ENCODE measurements at places on chromosomes 1 and 21. TPM values are rescaled to one million over a fixed set of nuclear protein-coding genes. Genes with fewer than 3 reads are reported as not detected.

RHBG gene
- total RNA-seq, result 7.4 TPM

DNA sequence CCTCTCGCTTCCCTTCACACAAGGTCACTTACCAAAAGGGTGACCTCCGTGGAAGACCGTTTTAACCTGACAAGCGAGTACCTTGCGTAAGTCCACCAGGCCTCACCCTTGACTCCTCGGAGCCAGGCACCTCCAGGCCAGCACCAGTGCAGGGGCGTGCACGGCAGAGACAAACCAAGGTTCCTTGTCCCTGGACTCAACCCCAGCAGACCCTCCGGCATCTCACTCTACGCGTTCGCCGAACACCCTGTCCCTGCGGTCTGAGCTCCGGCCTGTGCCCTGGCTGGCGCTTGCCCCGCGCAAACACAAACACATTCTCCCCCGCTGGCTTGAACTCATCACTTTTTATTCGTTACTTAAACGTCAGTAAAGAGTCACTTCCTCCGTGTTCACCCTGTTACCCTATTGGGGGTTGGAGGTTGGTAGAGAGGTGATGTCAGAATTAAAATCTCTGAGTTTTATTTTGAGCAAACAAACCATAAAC, 4.5 kb downstream of the TBX15 start:
- DNase-seq, result no peak

TNFSF4 gene
- 0.29 TPM for total RNA-seq

TRIM67 gene
- total RNA-seq, result 0.38 TPM

GRCh38 chr1:227809026-227809425, 6.4 kb upstream of the PRSS38 start:
- DNase-seq, result no peak

DNA sequence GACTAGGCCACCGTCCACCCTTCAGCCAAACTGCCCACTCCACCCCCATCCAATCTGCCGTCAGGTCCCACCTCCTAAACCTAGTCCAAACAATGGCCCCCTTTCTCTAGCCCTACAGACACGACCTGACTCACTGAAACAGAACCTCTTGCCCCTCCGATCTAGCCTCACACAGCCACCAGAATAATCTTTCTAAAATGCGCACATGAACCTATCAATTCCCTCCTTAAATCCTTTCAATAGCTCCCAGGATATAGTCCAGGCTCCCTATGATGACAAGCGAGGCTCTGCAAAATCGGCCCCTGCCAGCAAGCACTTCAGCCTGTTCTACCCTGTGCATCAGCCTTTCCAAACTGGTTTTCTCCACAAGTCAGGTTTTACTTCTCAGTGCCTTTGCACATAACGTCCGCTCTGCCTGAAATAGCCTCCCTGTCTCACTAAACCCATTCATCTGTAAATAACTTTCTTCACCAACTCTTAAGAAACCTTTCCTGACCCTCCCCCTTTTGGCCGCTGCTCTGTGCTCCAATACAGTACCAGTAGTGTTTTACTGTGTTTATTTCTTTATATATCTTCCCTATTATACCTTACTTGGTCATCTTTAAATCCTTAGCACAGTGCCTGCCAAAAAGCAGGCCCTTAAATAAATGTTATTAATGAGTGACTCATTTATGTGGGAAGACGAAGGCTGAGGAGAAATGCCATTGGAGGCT, 9.0 kb upstream of the CDC20 start:
- no peak for DNase-seq

DNA sequence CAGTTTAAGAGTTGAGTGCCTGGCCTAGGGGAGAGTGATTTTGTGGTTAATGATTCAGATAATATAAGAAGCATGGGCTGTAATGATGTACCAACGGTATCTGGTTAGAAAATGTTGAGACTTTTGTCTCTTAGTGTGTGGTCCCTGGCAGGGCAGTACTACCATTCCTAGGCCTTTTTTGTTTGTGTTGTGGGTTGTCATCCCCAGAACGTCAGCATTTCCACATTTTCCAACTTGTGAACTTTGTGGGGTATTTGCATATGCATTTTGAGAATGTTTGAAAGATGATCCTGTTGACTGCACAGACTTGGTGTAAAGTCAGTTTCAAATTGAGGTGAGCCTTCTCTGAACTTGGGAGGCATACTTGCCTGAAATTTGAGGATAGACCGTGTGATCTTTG, 11.4 kb downstream of the NEK7 start:
- DNase-seq, result no peak

- DNase-seq, result no peak
These were observed 55.6 kb downstream of the L1TD1 start for GRCh38 chr1:62250126-62250726.

CD48 gene
- 0.60 TPM for total RNA-seq

GRCh38 chr1:92951141-92951582, 10.1 kb downstream of the DIPK1A start:
- DNase-seq, result no peak
